ENCODE measurements at places on chromosomes 13 and 19.

DNA sequence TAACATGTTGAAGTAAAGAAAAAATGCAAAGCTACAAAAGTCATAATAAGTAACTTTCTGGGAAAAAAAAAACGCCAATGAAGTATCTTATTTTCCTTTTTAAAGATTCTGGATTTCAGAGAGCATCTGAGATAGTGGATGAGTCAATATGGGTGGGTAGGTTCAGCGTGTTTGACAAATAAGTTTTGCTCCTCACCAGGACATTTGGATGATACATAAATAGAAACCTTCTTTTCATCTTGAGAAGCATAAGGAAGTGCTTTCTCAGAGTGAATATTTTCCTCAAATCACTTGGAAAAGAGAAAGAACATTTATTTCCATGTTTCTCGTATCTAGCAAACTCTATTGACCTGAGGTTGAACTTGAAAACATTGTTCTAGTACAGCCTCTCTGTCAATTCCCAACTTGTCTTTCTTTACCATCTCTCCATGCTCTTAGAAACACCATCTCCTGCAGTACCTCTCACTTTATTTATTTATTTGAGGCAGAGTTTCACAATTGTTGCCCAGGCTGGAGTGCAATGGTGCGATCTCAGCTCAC lies 463.2 kb downstream of the KLF5 start:
- ATAC-seq = no peak

- ATAC-seq = no peak
Measured at GRCh38 chr13:24505756-24506155, 6.8 kb downstream of the PARP4 start.

GRCh38 chr19:39405261-39405957 lies 1.2 kb upstream of the ZFP36 start:
- ATAC-seq = no peak

DNA sequence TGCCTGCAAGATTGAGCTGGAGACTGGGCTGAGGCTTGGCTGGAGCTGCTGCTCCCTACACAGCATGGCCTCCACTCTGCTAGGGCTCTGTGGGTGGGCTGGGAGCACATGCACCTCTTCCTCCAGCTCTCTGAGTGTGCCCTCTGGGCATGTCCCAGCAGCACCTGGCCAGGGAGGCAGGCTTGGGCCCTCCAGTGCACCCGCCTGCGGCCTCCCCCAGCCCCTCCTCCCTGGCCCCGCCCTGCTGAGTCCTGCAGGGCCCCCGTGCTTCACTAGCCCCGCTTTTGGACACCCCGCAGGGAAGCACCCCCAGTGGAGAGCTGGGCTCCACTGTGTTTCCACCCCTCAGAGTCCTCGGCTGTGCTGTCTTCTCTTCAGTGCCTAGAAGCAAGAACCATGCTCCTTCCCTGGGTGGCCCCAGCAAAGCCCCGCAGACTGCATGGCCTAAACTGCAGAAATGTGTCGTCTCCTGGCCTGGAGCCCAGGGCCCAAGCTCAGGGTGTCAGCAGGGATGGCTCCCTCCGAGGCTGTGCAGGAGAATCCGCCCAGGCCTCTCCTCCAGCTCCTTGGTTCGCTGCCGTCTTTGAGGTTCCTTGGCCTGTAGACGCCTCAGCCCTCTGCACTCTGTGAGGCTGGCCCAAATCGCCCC lies 5.0 kb upstream of the TEX29 start:
- ATAC-seq = peak; percentile 5

DNA sequence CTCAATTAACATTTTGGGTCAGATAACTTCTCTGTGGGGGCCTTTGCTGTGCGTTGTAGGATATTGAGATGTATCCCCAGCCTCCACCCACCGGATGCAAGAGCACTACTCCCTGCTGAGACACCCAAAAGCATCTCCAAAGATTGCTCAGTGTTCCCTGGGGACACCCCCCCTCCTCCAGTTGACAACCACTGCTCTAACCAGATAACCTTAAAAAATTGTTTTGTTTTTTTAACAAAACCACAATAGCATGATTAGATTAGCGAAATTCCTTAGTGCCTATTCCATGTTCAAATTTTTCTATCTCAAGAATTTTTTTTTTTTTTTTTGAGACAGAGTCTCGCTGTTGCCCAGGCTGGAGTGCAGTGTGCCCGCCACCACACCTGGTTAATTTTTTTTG lies 2.6 kb upstream of the EPN1 start:
- ATAC-seq = no peak

GRCh38 chr13:25493931-25494640 lies 122.3 kb downstream of the ATP8A2 start:
- no peak for ATAC-seq

DNA sequence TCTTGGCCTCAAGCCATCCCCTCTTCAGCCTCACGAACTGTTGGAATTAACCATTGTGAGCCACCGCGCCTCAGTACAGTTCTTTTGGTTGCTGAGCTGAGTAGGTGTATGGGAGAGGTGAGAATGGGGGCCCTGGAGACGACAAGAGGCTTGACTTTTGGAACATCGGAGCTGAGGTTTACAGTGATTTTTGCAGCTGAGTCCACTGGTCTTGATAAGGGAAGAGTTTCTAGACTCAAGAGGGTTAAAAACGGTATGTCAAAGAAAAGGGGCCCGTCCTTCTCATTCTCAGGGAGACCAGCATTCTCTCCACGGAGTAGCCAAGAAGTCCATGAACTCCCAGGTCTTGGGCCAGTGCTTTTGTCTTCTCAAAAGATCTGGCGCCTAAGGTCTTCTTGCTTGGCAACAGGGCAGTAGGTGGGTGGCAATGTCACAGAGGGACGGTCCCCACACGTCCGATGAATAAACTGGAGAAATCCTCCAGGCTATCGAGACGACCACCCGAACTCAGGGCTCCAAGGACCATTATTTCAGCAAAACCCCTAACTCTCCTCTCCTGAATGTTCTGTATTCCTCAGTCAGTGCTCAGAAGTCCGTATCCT lies 6.4 kb upstream of the QTRT1 start:
- ATAC-seq = no peak

DNA sequence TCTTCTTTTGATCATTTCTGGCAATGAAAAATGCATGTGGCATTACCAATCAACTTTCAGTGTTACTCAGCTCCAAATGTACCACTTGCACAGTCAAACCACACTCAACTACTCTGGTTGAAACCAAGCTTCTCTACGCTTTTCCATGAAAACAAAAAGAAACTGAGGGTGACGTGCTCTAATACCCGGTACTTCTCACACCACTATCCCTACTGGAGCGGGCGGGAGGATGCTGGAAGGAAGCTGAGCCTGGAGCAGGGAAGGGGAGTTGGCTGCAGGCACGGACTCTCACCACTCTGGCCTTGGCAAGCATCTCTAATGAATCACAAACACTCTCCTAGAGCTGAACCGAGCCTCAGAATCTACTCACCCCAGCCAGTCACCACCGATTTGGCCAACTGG lies 48.2 kb downstream of the STK24 start:
- peak; percentile 34 for ATAC-seq

DNA sequence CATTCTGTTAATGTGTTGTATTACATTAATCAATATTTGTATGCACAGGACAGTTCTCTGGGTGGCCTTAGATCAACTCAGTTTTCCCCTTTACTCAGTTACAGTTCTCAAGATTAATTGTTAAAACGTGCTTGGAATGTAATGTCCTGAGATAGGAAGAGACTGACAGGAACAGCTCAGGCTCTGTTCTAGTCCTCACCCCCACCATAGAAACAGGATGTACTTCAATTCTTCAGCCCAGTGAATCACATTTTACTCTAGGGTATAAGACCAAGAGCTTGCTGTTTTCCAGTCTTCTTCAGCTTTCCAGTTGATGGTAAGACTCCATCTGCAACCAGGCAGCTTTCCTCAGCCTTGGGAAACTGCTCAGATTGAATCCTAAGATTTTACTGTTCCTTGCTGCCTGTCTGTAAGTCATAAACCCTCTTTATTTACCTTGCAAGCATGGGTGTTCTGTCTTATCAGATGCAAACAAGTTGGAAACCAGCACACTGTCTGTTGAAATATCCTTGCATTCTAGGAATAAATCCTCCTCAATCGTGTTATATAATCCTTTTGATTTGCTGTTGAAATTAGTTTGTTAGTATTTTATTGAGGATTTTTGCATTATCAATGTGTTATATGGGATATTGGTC lies 836.9 kb upstream of the PCDH9 start:
- no peak for ATAC-seq

DNA sequence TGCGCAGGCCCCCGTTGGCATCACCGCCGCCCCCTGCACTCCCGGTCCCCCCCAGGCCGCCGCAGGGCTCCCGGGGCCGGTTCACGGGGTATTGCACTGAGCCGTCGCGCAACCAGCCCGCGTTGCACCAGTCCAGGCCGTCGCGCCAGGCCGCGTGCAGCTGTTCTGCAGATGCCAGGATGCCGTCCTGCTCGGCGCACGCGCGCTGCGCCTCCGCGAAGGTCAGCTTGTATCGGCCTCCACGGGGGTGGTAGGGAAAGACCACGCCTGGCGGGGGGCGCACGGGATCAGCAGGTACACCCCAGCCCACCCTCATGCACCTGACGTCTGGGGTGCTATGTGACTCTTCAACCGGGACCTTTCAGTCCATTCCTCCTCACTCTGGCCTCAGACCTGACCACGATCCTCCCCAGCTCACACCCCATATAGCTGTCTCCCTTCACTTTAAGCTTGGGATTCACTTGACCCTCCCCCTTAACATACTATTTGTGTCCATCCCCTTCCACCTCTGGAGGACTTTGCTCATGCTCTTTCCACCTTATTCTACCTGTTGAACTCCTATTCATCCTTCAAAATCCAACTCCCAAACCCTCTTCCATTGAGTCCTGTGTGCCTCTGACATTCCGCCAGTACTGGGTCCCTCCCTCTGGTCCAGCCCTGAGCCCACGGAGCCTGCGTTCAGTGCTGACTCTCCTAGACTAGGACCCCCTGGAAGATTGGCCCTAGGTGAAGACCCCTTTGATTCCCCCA lies 14.3 kb downstream of the TM6SF2 start:
- no peak for ATAC-seq

DNA sequence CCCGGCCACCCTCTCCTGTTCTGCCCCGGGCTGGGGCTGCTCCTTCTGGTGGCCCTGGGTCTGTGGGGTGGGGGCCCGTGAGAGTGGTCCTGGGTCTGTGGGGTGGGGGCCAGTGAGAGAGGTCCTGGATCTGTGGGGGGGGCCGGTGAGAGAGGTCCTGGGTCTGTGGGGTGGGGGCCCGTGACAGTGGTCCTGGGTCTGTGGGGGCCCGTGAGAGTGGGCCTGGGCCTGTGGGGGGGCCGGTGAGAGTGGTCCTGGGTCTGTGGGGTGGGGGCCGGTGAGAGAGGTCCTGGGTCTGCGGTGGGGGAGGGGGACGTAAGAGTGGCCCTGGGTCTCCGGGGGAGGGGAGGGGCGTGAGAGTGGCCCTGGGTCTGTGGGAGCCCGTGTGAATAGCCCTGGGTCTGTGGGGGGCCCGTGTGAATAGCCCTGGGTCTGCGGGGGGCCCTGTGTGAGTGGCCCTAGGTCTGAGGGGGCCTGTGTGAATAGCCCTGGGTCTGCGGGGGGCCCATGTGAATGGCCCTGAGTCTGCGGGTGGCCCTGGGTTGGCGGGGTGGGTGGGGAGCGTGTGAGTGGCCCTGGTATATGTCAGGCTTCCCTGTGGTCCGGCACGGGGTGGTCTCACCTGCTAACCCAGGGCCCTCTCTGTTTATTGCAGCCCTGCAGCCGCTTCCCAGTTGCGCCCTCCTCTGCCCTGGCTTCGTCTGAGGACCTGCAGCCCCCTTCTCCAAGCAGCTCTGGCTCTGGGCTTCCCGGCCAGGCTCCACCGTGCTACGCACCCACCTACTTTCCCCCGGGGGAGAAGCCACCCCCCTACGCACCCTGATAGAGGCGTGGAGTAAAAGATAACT lies 52.3 kb downstream of the TMEM255B start:
- ATAC-seq = peak; percentile 2

- ATAC-seq = peak; percentile 81
Measured at GRCh38 chr13:52159159-52159982, at the start of gene NEK3. Gene NEK3, minus strand, starts transcription at chr13:52159597. Its CDS starts 3,406 bp downstream, at chr13:52156191.

- no peak for ATAC-seq
Measured at GRCh38 chr13:69474011-69474685, 633.5 kb upstream of the ATXN8OS start.

DNA sequence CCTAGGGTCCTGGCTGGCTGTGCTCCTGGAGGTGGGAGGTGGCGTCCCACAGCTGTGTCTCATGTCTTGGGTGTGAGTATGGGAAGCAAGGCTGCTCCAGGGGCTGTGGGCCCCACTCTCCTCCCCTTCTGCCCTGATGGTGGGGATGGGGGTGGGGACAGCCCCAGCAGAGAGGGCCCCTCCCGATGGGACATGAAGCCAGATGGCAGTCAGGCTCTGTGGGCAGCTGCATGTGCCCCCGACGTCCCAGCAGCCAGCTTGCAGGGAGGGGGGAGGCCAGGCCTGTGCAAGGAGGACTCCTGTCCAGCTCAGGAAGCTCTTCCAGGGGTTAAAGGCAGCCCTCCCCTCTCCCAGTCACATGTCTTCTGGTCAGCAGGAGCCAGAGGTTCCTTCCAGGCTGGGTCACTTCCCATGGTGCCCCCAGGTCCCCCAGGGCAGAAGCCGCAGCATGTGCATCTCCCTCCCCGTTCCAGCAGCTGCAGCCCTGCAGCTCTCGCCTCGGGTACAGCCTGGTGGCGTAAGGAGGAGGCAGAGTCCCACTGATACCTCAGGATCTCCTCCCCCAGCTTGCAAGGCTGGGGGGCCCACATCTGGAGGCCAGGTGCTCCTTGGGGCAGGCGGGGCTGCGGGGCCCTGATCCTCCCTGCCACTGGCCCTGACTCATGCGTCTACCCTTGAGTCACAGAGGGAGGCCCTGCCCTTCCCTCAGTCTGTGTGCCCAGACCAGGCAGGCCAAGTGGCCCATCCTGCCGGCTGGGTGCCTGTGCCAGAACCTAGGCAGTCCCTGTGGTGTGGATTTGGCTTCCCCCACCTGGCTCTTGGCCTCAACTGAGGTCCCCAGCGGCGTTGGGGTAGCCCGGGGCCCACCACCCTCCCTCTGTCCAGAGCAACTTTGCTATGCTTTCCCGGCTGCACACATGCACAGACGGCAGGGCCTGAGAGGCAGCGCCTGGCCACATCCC lies 13.0 kb downstream of the YIPF2 start:
- no peak for ATAC-seq

- no peak for ATAC-seq
Measured at GRCh38 chr13:109725995-109726637, 60.3 kb downstream of the IRS2 start.

GRCh38 chr13:60572003-60572798 lies 175.2 kb downstream of the TDRD3 start:
- no peak for ATAC-seq

- no peak for ATAC-seq
Measured at GRCh38 chr13:44906713-44907112, 82.6 kb downstream of the NUFIP1 start.

DNA sequence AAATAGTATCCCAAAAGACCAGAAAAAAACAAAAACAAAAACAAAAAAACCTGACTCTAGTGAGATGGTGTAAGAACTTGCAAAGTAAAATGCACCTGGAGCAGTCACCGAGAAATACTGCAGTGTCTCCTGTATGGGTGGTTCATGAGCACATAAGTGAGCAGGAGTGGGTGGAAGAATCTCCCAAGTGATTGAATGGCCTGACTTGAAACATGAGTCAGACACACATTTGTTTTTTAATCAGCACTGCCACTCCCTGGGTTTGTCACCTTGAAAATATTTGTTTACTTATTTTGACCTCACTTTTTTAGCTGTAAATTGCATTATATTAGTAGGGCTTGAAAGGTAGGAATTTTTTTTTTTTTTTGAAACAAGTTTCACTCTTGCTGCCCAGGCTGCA lies 2.0 kb downstream of the ZNF431 start:
- no peak for ATAC-seq

GRCh38 chr13:101511766-101512165 lies 59.3 kb downstream of the ITGBL1 start:
- ATAC-seq = no peak

- no peak for ATAC-seq
Measured at GRCh38 chr19:41940731-41941409, 12.6 kb upstream of the ERFL start.

Measured in stimulated activated memory B cell treated with anti-CD40 and anti-IgM and Interleukin-4, amounts not matched to agents 10 μg/mL and 1 μg/mL and 100 μg/mL, for 72 hours (primary cell).